ENCODE measurements at places on chromosomes 3 and 15. TPM values are rescaled to one million over a fixed set of nuclear protein-coding genes. Genes with fewer than 3 reads are reported as not detected.

SPPL2A gene
- total RNA-seq, result 197 TPM

CLDN18 gene
- 0.26 TPM for total RNA-seq

NECTIN3 gene
- 51.4 TPM for total RNA-seq

KCNMB3 gene
- total RNA-seq, result 3.5 TPM

FGD5 gene
- not detected for total RNA-seq

NCKIPSD gene
- total RNA-seq, result 37.7 TPM

TIMMDC1 gene
- total RNA-seq, result 113 TPM

TEX9 gene
- total RNA-seq, result 9.0 TPM

DNA sequence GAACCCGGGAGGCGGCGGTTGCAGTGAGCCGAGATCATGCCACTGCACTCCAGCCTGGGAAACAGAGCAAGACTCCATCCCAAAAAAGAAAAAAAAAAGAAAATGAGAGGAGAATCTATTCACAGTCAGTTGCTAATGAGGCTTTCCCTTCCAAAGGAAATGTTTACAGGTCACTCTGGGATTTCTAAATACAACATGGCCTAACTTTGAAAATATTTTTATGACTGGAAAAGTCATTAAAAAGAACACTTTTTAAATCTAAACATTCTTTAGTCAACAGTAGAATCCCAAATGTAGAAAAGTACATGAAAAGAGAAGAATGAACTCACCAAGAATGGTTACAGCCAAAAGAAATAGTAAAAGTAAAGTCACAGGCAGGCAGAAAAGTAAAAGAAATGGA is 78.6 kb downstream of the PLD1 start:
- no peak for DNase-seq

DNA sequence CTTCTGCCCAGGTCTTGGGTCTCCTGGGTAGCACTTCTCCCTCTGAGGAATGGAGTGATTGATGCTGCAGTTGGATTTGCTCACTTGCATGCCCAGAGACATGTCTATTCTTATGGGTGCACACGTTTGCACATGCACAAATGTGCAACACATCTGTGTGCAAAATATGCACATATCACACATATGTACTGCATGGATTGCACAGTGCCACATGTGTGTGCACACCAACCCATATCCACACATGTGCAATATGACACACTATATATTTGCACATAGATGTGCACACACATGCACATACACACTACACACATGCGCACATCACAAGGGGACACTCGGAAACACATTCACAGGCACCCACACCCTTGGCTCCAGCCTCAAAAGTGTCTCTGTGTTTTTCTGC is 671 bp upstream of the SEMA3B start:
- DNase-seq, result no peak

- no peak for DNase-seq
Observed at GRCh38 chr15:92025706-92026270, 172.3 kb downstream of the SLCO3A1 start.

GRCh38 chr3:64195789-64196188 is 29.5 kb downstream of the PRICKLE2 start:
- no peak for DNase-seq

DNA sequence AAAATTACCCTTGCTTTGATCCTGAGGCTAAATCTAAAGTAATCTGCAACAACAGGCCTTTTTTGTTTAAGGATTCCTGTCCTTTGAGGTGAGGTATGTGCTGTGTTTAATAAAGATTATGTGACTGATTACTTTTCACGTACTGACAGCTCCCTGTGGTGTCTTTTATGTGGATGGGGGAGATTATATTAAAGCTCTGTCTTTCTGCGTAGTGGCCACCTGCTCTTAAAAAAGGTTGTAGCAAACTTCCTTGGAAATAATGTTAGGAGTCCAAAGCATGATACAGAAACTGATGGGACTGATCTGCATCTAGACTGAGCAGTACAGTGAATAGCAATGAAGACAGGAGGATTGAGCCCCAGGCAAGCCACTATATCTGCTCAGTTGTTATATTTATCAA is 453.0 kb upstream of the GOLIM4 start:
- no peak for DNase-seq

GRCh38 chr3:69181592-69182211 is 59.3 kb upstream of the LMOD3 start:
- peak; percentile 76 for DNase-seq

- DNase-seq, result no peak
Observed at GRCh38 chr3:46898321-46899150, 21.0 kb downstream of the PTH1R start.

GRCh38 chr3:30629746-30630145 is 23.3 kb downstream of the TGFBR2 start:
- no peak for DNase-seq

- DNase-seq, result no peak
Observed at GRCh38 chr3:169603661-169604060, 59.9 kb downstream of the MECOM start.

GRCh38 chr3:174614036-174614435 is 245.1 kb upstream of the NAALADL2 start:
- DNase-seq, result no peak

DNA sequence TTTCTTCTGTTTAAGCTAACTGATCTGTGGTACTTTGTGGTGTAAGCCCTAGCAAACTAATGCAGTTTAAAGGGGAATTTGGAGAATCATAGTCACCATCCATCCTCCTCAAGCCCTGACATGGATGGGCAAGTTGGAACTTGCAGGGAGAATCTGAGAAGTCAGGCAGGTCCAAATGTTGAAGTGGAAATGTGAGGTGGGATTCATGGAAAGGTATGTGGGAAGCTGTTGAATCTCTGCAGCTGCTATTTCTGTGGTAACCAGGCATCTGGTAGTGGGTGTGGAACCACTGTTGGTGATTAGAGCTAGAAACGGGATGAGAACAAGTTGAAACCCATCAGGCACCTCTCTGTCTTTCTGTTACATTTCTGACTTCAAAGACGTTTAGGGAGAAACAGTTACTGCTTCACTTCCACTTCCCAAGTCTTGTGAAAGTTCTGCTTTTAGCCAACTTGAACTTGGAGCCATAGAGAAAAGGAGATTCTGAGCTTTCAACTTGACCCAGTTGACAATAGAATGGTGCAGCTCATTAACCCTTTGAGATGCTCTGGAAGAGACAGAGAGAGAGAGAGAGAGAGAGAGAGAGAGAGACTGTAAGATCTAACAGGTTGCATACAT is 38.1 kb upstream of the NMNAT3 start:
- no peak for DNase-seq

- peak; percentile 45 for DNase-seq
Observed at GRCh38 chr3:37290551-37290950, 116.2 kb upstream of the LRRFIP2 start.

GRCh38 chr15:79171320-79172031 is 80.9 kb upstream of the RASGRF1 start:
- DNase-seq, result no peak

GRCh38 chr3:196082619-196082971 is 705 bp upstream of the TFRC start:
- DNase-seq, result peak; percentile 4

- peak; percentile 89 for DNase-seq
Observed at GRCh38 chr3:126926684-126927400, 56.1 kb upstream of the PLXNA1 start.

DNA sequence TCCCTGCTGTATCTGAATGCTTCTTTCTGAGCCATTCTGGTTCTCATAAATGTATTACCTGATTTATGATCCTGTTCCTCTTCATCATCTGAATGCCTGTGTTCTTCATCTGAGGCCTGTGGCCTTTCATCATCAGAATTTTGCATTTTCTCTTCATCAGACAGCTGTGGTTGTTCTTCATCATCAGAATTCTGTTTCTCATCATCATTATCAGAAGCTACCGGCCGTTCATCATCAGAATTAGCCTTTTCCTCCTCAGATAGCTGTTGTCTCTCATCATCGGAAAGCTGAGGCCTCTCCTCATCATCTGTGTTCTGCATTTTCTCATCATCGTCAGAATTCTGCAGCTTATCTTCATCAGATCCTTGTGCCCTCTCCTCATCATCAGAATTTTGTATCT is 5.9 kb downstream of the LEO1 start:
- no peak for DNase-seq

Measured in A172 (cell line).